RKO (cell line): ENCODE measurements at places on chromosomes 4 and X.

DNA sequence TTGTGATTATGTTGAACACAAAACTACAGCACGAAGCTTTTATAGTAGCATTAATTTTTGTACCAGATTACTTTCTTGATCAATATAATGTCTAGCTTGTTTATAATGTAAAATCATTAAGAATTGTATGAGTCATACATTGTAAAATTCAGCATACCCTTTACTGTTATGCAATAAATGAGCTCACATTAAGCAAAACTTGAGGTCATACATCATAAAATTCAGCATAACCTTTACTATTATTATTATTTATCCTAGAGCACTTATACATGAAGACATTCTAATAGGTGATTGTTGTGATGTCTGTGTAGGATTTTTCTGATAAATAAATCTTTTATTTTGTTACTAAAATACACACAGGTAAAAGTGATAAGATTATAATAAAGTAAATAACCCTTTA is 49.4 kb downstream of the DTHD1 start:
- no peak for DNase-seq

DNA sequence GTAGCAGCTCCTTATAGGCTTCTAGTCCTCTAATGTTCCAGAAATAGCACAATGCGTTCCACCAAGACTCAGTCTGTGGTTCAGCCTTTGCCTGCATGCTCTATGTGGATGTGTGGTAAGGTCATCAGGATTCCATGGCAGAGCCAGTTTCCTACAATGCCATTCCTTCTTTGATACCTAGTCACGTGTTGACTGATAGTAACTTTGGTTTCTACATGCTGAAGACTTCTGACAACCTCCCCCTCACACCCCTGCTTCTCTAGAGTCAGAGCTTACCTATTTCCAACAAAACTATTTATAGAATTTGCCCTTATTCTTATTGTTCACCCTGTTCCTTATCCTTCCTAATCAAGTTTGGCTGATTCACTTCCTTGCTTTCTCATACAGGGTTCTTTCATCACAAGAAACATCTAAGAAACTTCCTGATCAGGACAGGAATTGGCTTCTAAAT is 81.1 kb downstream of the CT47B1 start:
- no peak for DNase-seq

GRCh38 chr4:112361181-112361791 is 64.1 kb downstream of the ALPK1 start:
- DNase-seq: no peak

DNA sequence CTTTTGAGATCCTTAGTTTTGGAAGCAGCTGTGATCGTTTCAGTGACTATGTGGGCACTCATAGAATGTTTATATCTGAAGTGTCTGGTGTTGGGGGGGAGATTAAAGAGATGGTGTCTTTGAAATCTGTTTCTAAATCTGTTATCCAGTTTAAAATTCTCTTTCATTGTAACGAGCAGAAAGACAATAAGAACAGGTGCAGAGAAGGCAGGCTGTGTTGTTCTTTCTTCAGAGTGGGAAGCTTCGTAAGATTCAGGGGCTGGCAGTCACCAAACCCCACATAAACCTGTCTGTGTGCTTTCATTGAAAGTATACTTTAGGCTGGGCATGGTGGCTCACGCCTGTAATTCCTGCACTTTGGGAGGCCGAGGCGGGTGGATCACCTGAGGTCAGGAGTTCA is 16.3 kb upstream of the DHRSX start:
- DNase-seq: no peak

DNA sequence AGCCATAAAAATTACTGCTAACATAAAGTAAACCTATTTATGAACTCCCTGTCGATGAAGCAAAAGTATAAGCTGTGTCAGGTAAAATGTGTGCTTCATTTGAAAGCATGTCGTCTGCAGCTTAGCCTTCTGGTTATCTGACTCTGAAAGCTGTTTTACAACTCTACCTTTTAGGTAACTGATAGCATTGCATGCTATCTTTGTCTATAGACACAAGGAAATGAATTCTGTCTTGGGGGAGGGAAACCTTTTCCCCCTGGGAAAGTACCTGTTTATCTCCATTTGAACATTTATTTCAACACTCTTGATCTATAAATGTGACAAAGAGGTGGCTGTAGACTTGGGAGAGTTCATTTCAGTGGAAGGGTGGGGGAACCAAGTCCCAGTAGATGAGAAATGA is 51.4 kb downstream of the RAB40A start:
- DNase-seq: no peak

DNA sequence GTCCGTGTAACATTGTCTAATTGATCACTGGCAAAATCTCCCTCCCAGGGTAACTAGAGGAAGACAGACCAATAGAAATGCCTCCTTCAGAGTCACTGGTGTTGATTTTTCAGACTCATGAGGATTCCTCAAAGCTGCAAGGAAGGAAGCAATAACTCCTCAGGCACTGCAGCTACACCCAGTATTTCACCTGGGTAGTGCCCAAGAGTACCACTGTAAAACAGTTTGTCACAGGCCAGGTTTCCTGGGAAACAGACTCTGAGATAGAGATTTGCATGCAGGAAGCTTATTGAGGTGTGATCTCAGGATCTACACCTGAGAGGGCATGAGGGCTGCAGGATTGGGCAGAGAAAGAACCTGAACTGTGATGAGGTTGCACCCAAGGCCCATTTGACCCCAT is 240.7 kb upstream of the ATP6AP2 start:
- no peak for DNase-seq

DNA sequence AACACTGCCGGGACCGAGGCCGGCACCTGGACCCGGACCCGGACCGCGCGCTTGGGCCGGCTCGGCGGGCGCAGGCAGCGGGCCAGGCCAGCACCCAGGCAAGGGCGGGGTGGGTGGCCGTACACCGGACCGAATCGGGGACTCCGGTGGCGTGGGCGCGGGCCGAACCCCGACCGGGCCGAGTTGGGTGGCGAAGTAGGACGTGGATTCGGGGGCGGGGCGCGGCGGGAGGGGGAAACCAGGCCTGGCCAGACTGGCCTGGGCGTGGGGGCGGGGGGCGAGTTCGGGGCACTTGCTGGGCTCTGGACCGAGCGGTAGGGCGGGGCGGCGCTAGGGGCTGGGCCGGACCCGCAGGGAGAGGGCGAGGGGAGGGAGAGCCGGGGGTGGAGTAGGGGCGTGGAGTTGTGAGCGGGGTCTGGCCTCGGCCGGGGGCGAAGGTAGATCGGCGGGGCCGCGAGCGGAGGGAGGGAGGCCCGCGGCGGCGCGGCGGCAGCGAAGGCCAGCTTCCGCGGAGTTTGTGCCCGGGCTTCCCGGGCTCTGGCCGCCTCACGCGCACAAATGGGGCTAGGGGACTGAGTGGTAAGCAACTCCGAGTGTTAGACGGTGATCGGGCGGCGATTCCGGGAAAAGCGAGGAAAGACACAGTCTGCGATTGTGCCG is 1.8 kb upstream of the BCORL1 start:
- DNase-seq: peak; percentile 44

- no peak for DNase-seq
Measured at GRCh38 chr4:125828346-125828745, 513.6 kb downstream of the FAT4 start.

DNA sequence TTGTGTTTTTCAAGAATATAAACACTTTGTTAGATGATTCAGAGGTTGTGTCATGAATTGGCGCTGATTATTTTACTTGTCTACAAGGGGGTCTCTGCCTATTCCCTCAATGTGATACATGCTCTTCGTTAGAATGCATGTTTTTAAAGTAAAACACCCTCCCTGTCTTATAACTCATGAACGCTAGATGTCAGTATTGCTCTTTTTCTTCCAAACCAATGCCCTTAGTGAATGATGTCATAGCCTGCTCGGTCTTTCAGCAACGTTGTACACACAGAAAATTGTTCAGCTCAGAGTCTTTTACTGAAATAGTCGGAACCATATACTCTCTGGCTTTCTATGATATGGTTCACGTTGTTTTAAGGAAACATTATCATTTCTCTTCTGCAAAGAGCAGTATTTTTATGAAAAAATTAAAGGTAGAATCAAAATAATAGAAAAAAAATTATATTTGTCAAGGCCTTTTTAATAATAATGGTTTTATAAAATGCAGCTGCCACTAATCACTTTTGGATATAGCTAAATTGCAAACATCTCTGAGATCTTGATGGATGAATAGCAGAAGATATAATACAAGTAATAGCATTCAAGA is 292.9 kb downstream of the TLL1 start:
- peak; percentile 82 for DNase-seq

DNA sequence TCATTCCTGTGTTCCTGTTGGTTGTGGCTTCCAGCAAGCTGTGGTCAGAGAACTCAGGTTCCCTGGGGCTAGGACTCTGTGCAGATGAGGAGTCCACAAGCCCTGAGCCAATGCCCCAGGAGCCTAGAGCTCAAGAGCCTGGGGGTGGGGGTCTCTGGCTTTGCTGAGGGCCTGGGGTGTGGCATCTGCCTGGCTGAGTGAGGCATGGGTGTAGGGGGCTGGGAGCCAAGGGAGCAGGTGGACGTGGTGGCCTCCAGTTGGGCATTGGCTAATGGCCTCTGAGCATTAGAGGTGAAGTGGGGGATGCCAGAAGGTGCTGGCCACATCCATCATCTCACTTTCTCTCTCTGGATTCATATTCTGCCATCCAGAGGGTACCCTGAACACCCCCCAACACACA is 5.3 kb upstream of the MAMLD1 start:
- DNase-seq: no peak

DNA sequence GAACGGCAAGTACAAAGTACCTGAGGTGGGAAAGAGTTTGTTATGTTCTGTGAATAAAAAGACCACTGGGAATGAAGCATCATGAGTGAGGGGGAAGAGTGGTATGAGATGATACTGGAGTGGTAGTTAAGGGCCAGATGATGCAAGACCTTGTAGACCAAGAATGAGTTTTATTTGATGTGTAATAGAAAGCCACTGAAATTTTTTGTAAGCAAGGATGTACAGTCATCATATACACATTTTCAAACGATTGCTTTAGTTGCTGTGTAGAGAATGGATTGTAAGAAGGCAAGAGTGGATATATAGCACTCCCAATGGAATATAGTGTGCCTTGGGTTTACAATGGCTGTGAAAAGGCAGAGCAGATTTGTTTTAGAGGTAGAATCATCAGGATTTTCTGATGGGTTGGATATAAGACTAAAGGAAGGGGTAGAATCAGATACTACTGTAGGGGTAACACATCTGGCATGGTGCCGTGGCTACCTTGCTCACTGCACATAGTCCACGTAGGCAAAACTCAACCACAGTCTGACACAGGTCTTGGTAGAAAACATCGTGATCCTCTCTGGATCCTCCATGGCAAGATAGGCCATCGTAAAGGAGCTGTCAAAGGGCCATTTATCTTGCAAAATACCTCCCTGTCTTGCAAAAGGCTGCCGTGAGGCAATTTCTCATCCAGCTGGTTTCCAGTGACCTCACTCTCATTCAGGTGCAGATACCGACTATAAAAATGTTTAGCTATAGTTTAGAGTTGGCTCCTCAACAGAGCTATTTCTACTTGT is 14.9 kb downstream of the TIFA start:
- DNase-seq: peak; percentile 93

DNA sequence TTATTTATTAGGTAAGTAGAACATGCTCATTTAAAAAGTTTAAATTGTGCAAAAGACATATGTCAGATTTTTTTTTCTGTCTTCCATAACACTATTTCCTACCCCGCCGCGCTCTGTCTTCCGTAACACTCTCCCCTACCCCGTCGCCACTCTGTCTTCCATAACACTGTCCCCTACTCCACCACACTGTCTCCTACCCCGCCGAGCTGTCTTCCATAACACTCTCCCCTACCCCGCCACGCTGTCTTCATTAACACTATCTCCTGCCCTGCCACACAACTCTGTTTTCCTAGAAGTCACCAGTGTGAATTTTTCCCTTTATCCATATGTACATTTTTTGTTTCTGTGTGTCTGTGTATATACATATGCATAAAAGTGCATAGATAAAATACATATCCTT is 4.4 kb downstream of the MSMO1 start:
- no peak for DNase-seq

- no peak for DNase-seq
Measured at GRCh38 chrX:72408885-72409284, 103.2 kb upstream of the CITED1 start.

- no peak for DNase-seq
Measured at GRCh38 chr4:76624241-76624681, 189.2 kb downstream of the SHROOM3 start.

DNA sequence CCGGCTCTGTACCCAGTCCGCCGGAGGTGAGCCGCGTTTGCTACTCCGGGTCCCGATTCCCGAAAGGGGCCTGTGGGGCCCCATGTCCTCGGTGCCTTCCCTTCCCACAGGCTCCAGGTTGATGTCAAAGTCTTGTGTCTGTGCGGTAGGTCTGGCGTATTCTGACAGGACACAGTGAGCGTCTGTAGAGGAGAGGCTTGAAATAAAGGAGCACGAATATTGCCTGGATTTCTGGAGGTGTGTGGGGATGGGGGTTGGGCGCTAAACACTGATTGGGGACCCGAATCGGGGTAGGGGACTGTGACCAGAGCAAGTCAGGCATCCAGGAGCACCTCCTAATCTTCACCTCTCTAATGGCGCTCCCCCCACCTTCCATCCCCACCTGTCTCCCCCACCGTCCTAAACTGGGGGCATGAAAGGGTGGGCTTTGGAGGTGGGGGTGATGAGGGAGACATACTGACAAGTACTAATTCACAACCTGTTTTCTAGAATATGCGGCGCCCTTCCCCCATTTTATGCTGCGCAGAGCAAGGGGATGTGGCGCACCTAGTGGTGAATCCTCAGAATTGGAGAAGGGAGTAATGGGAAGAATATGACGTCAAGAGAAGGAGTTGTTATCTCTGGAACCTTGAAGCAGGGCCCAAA is 855 bp downstream of the GPRASP2 start:
- DNase-seq: no peak

GRCh38 chrX:132955690-132956089 is 2.7 kb downstream of the HS6ST2 start:
- DNase-seq: no peak

DNA sequence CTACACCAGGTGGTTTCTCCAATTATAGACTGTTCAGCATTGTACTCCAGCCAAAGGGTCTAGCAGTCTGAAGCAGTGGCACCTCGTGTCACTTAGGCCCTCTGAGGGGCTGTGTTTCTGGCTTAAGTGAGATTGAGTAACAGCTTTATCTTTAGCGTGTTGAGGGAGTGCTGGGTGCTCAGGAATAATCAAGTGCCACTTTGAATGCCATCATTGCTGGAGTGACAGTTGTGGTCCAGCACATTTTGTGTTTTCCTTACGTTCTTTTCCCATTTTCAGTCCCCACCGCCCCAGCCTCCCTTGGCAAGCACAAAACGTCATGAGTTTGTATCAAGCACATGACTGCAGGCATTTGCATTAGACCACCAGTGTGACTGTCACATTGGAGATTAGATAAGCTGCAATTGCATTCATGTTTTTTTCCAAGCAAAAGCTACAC is 58.7 kb downstream of the FNIP2 start:
- no peak for DNase-seq

GRCh38 chr4:37758226-37758625 is 68.3 kb upstream of the PGM2 start:
- DNase-seq: no peak

- no peak for DNase-seq
Measured at GRCh38 chr4:76989391-76990061, 40.0 kb downstream of the SEPTIN11 start.

DNA sequence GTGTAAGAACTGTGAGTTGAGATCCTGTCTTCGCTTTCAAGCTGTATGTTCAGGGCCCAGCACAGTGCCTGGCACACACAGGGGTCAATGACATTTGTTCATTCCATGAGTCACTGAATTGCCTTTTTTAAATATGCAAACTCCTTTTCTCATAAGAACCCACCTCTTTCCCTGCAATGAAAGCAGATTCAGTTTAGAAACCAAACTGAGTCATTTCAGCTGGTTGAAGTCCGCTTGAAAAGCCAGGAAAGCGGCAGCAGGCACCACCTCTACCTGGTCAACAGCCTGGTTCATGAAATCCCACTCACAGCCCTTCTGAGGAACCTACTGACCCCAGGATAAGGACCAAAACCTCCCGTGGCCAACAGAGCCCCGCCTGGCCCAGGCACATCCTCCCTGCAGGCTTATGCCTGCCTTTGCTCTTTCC is 4.5 kb upstream of the C1QTNF7 start:
- no peak for DNase-seq
